ENCODE measurements at places on chromosomes 12 and 14.

DNA sequence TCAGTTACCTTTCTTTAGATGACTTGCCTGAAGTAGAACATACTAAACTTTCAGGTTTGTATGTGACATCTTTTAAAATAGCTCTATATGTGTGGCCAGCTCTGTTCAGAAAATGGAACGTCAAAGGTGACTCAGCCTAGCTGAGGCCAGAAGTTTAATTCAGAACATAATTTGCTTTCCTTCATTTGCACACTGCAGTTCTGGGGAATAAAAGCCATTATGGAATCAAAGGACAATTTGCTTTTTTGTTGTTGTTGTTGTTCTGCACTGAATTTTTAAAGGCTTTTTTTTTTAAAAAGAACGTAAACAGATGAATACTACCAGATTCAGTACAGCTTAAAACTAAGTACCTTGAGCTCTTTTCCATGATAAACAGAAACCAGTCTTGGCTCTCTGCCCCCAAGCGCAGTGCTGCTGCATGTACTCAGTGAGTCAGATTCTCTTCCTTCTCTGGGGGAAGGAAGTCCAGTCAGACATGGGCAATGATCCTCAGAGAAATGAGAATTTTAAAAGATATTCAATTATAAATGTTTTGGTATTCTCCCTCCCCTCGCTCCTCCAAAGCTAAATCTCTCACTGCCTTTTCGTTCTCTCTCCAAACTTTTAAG is 644.2 kb downstream of the NOVA1 start:
- peak; percentile 65 for DNase-seq

DNA sequence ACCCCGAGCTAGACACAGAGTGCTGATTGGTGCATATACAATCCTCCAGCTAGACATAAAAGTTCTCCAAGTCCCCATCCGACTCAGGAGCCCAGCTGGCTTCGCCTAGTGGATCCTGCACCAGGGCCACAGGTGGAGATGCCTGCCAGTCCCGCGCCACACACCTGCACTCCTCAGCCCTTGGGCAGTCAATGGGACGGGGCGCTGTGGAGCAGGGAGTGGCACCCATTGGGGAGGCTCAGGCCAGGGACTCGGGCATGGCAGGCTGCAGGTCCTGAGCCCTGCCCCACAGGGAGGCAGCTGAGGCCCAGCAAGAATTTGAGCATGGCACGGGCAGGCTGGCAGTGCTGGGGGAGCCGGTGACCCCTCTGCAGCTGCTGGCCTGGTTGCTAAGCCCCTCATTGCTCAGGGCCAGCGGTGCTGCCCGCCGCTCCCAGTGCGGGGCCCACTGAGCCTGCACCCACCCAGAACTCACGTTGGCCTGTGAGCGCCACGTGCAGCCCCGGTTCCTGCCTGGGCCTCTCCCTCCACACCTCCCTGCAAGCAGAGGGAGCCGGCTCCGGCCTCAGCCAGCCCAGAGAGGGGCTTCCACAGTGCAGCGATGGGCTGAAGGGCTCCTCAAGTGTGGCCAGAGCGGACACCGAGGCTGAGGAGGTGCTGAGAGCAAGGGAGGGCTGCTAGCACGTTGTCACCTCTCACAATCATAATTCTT is 136.7 kb downstream of the PAWR start:
- DNase-seq: no peak

DNA sequence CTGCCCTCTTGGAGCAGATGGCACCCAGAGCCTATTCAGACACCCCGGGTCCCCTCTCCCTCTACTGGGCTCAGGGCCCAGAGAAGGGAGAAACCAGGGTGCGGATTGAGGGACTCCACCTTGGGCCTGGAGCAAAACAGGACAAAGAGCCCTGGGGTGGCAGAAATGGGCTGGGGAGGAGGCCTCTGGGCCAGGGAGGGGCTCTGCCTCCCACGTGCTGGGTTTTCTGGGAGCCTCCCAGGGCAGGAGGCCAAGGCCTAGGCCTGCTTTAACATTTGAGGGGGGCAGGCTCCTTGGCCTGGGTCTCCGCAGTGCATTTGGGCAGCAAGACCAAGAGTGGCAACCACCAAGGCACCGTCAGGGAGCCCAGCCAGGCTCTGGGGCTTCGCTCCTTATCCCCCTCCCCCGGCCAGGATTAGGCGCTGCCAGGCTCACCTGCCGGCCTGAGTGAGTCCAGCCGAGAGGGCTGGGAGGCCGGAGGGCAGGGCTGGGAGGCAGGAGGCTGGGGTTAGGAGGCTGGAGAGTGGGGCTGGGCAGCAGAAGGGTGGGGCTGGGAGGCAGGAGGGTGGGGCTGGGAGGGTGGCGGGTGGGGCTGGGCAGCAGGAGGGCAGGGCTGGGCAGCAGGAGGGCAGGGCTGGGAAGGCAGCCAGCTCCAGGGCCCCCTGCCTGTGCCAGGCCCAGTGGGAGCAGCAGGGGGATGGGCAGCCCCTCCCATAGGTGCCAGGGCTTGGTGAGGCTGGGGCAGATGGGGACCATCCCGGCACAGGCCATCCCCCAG is 101.8 kb upstream of the EIF5 start:
- DNase-seq: no peak

DNA sequence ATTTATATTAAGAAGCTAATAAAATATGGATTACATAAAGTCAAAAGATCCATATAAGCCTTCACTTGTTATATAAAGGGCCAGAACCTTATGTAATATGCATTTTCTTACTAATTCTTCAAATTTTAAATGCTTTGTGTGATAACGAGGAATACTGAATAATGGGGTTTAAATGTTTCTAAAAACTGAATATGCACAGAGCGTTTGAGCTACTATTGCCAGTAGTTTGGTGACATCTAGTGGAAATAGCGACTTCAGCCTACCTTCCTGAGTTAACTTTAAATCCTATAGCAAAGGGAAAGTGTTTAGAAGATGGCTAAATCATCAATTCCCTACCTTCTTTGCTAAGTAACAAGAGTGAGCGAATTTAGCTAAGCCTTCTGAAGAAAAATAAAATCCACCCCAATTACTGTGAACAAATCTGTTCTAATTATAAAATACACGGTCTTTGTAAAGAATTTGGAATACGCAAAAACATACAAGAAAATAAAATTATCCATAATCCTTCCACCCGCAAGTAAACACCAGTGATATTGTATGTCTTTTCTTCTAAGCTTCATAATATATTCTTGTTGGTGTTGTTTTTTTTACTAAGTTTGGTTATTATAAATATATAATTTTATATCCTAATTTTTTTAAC is 115.5 kb upstream of the G2E3 start:
- peak; percentile 7 for DNase-seq

GRCh38 chr12:1587927-1588574 is 6.3 kb downstream of the FBXL14 start:
- no peak for DNase-seq

- no peak for DNase-seq
Measured at GRCh38 chr12:6070472-6071257, 53.8 kb downstream of the VWF start.

DNA sequence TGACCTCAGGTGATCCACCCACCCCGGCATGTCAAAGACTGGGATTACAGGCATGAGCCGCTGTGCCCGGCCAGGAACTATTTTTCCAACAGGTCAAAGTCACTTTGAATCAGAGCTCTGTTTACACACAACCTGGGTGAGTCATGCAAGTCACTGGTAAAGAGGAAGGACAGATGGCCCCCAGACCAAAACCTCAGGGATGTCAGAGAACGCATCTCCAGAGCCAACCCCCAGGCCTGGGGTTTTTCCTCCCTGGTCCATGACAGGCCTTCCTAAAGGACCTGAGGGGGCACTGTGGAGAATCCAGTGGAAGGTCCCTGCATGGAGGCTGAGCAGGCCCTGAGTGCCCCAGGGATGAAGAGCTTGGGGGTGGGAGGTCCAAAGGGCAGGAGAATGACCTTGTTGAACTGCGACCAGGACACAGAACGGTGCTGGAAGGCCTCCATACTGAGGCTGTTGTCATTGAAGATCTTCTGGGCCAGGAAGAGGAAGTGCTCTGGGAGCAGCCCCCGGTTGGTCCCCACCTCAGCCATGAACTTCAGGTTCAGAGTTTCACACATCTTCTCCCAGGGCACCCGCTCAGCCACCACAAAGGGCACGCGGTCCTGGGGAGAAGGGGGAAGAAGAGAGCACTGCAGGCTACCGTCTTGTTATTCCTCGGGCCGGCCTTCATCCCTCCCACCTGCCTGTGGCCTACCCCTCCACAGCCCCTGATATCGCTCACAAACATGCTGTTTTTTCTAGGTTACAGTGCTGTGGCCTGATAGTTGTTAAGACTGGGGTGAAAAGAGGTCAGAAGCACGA is 9.1 kb downstream of the STAT6 start:
- DNase-seq: no peak

DNA sequence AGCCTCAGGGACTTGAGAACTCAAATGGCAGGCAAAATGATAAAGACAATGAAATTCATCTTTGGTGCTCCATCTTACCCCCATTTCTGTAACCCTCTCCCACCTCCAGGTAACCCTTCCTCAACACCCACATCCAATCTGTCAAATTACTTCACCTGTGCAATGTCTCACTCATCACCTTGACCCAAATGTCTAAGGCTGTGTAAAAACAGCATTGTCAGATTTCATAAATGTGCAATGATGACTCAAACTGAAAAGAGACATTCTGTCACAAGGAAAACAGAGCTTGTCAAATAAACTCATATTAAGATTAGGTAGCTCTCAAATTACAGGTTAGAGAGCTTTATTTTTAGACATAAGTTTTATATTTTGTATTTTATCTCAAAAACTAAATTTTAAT is 19.9 kb upstream of the COCH start:
- DNase-seq: no peak

- no peak for DNase-seq
Measured at GRCh38 chr14:55388160-55388559, 23.5 kb downstream of the ATG14 start.

- DNase-seq: peak; percentile 51
Measured at GRCh38 chr14:102187044-102187443, 47.3 kb downstream of the WDR20 start.

- DNase-seq: no peak
Measured at GRCh38 chr12:70798016-70798783, 122.3 kb downstream of the PTPRR start.

DNA sequence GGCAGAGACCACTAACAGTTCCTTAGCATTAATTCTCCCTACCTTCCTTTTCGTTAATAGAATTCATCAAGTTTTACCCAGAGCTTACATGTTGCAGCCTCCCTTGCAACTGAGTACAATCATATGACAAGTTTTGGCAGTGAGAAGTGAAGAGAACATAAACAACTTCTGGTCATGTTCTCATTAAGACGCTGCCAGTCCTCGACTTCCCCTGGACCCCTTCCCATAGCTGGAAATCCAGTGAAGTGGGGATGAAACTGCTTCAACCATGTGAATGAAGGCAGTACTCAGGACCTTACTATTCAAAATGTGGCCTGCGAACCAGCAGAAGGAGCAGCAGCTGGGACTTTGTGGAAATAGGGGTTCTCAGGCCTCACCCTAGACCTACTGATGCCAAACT is 133.9 kb downstream of the SPTSSA start:
- no peak for DNase-seq

- DNase-seq: no peak
Measured at GRCh38 chr14:102088012-102088792, 1.4 kb upstream of the HSP90AA1 start.

DNA sequence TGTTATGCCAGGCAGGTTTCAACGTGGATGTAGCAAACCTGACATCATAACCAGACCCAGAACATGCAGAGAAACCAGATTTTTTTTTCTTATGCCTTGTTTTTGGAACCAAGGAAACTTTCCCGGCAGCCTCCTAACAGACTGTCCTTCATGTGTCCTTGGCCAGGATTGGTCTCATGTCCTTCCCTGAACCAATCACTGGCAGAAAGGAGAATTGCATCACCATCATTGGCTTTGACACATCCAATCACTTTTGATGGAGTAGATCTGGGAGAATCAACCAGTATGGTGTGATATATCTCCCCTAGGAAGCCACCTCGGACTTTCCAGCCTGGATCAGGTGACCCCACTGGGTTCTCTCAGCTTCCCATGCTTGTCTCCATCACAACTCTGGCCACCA is 25.6 kb upstream of the WSCD2 start:
- DNase-seq: no peak

GRCh38 chr14:72679536-72680151 is 214.3 kb downstream of the DPF3 start:
- no peak for DNase-seq

DNA sequence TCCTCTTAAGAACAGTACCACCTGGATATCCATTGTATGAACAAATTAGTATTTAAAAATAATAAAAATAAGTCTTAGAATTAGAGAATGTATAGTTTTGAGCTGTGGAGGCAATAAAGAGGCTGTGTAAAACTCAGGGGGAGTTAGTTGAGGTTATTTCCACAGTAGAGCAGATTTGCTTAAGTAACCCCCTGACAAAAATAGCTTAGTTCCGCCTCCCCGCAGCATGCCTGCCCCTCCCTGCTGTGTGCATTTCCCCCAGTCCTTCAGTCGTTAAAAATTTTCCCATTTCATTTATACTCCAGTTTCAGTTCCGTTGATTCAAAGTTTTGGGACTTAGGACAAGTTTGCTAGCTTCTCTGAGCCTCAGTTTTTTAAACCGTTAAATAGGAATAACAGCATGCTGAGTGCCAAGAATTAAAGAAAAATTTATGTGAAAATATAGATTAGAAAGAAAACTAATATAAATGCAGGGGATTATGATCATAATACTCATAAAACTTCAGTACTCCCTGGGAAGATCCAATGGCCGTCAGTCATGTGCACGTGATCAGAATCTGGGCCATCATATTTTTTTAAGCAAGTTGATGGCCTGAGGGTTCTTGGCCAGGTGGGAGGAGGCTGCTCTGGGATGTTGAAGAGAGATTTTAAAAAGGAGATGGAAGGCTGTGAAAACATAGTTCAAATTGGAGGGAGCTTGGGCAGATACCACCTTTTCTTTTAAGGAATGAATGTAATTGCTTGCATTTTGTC is 14.5 kb upstream of the SLC38A2 start:
- peak; percentile 72 for DNase-seq

DNA sequence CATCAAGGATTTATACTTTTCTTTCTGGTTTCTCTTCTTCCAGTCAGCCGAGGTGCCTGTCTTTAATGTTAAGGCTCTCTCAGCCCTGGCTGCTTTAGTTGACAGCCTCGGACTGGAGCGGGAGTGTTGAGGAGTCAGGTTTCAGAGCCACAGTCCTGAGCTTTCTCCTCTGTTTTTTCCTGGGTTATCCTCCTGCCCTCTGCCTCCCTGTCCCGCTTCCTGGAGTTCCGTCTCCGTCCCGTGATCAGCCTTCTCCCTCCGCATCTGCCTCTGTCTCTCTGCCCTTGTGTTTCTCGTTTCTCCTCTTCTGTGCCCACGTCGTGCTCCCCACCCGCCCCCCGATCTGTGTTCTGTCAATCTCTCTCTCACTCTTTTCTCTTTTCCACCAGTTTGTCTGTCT is 33.0 kb downstream of the IQSEC3 start:
- no peak for DNase-seq

DNA sequence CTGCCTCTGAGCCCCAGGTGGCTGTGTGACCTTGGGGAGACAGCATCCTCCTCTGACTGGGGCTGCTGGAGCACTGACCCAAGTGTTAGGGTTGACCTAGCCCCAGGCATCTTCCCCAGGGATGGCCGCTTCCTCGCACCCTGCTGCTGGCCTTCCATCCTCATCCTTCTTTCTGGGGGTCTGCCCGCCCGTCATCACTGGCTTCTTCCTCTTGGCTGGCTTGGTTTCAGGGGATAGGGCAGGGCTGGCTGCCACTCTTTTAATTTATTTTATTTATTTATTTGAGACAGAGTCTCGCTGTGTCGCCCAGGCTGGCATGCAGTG is 3.5 kb downstream of the TEDC1 start:
- no peak for DNase-seq

- DNase-seq: no peak
Measured at GRCh38 chr14:34484726-34485125, 22.7 kb upstream of the SPTSSA start.

GRCh38 chr14:97196336-97196735 is 399.2 kb downstream of the VRK1 start:
- no peak for DNase-seq

All from skeletal muscle cell (primary cell).